WTC11 (cell line): ENCODE measurements at places on chromosomes 6 and 20.

GRCh38 chr20:19735446-19735845 is 22.6 kb upstream of the RIN2 start:
- DNase-seq, result no peak

- DNase-seq, result peak; percentile 60
These were observed 9.3 kb downstream of the DUSP15 start for GRCh38 chr20:31861135-31861384.

DNA sequence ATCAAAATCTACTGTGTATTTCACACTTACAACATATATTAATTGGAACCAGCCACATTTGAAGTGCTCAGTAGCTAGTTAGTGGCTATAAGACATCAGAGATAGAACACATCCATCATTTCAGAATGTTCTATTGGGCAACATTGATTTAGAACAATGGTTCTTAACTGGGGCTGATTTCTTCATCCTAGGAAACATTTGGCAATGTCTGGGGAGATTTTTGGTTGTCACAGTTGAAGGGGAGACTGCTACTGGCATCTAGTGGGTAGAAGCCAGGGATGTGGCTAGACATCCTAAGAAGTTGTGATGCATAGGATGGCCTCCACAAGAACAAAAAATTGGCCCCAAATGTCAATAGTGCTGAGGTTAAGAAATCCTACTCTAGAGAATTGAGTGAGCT is 132.5 kb downstream of the OLIG3 start:
- no peak for DNase-seq

DNA sequence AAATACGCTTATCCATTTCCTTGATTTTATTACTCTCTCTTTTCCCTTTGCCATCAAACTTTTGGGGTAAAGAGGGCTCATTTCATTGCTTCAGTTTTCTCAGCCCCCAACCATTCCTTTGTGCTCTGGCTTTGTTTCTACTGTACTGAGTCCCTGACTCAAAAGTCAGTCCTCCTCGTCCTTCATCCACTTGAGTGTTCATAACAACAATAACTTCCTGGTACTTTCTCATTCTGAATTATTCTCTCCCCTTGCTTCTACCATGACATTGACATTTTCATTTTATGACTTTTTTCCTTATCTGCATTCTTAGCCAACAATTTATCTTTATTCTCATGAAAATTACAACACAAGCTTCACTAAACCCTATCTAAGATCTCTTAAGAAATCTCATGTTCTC is 911 bp downstream of the ENPP3 start:
- no peak for DNase-seq

GRCh38 chr20:10837901-10838300 is 164.1 kb upstream of the JAG1 start:
- no peak for DNase-seq

DNA sequence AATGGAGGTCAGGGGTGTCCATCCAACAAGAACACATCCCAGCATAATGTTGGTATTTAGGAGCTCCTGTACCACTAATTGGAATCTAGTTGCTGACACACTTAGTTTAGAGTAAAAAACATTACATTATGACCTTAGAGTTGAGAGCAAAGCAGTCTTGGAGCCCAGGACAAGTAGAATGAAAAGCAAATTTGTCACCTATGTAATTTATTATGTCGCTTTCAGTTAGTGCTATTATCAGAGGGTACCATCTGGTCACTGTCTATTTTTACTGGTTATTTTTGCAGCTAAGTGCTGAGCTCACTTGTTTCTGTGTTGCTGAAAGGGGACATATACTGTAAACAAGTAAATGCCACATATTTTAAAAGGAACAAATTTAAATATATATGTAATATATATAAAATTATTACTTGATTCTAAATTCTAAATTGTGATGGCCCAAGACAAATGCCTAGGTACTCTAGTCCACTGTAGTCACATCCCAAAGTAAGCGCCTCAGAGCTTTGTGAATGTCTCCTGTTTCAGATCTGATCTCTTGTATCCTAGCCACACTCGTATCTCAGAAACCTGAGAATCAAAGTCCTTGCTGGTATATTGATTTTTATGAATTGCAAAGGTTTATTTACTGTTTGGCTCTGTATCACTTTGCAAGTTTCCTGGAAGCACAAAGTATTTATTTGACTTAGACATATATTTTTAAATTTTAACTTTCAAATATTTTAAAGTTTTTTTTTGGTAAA is 148.6 kb upstream of the MAN1A1 start:
- DNase-seq, result no peak

- DNase-seq, result no peak
These were observed 190.2 kb downstream of the DTNBP1 start for GRCh38 chr6:15472621-15473020.
